Eye (tissue), 1 donor: ENCODE measurements at places on chromosomes 5 and 9.

GRCh38 chr5:81788329-81788728 lies 37.4 kb upstream of the SSBP2 start:
- no peak for DNase-seq

DNA sequence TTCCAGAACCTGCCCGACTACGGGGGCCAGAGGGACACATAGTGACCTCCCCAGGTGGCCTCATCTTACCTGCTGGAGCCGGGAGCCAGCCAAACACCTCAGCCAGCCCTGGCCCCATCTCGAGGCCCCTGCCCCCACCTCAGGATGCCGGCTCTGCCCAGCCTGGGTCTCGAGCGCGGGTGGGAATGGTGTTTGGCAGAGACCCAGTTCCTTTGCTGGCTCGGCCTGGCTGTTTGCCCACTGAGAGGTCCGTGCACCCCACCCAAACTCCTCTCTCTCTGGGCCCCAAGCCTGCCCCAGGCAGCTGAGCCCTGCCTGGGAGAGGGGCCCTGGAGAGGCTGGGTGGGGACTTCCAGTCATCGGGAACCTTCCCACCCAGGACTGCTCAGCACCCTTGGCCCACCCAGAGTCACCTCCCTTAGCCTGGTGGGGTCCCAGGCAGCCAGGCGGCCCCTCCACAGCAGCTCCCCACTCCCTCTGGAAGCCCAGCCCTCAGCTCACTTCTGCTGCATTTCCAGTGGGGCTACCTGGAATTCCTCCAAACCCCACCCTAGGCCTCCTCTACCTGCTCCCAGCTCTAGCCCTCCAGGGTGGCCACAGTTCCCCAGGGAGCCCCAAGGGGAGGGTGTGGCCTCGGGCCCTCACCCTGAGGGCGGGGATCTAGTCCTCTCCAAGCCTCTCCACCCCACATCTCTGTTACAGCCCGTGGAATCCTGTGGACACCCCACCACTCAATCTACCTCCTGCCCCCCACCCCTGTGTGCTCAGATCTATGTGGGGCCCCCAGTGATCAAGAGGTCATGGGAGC lies 42.4 kb upstream of the UBAC1 start:
- peak; percentile 28 for DNase-seq

DNA sequence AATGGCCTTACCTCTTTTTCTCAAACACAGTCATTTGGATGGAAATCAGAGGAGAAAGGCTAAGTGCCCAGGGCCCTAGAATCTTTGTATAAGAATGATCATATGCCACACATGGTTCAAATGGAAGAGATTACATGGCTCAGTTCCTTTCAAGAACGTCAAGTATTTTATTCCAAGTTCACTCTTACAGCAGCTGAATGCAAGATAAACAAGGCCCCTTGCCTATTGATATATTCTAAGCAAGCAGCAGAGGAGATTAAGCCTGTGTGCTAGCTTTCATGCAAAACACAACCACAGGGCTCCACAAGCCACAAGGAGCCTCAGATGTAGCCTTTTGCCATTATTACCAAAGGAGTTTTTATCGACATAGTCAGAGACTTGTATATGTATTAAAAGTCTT lies 55.3 kb upstream of the SLCO6A1 start:
- DNase-seq, result peak; percentile 63

GRCh38 chr5:76941442-76941841 lies 11.4 kb upstream of the CRHBP start:
- DNase-seq, result no peak

DNA sequence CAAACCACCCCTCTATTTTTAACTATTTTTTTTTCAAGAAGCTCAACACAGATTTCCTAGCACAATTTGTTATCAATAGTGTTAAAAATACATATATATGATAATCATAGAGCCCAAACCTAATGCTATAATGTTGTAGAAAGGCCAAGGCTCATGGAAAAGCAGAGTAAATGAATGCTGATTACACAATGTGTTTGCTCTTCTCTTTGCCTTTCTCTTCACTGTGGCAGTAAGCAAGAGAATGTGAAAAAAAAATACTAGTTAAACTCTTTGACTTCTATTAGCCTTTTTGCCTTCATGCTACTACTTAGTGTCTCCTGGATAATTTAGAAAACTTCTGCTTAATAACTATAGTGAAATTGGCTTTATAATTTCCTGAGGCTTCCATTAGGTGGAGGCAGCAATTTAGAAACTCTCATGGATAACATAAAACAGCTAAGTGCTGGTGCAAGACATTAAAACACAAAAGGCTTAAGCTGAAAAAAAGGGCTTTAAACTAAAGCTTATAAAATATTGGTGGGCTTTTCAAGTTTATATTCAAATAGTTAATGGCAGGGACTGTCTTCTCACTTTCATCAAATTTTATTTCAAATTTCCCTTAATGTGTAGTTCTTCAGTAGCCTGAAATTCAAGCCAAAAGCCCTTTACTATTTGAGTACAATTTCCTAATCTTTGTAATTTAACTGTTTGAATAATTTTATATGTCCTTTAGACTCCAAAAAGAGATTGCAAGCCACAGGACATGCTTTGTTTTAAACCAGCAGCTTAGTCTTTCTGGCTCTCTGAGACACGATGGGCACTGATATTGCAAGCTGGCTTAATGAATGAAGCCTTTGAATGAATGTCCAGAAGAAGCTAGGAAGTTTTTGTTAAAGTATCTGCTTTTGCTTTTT lies 2031.8 kb upstream of the CDH6 start:
- DNase-seq, result no peak
